ENCODE measurements at places on chromosomes 4 and X.

DNA sequence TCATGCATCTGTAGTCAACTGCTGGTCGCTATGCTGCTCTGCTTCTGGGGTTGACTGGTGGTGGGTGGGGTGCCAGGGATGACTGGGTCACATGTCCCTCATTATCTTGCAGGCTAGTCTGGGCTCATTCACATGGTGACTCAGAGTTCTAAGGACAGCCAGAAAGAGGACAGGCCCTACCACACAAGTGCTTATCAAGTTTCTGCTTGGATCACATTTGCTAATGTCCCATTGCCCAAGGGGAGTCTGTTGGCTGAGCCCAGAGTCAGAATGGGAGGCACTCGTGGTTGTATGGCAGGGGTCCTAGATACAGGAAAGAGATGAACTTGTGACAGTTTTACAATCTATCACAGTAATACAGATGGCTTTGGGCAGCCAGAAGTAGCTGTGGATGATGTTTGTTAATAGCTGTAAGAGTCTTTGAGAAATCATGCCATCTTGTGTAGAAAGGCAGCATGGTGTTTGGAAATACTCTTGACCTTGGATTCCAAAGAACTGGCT lies 221.3 kb downstream of the GPAT3 start:
- peak; percentile 99 for DNase-seq

GRCh38 chr4:136337216-136337615 lies 1195.1 kb downstream of the PCDH18 start:
- no peak for DNase-seq

DNA sequence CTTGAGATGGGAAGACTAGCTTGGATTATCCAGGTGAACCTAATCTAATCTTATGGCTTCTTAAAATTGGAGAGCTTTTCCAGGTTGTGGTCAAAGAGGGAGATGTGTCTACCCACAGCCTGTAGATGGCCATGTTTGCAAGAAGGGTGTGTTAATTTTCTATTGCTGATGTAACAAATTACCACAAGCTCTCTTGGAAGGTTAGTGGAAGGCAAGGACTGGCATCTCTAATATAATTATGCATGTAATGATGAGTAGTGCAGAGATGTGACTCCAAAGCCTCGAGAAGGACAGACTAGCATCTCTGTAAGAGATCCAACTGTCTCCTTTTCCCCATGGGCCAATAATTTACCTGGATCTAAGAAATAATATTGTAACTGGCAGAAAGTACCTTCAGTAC lies 3.2 kb upstream of the ADH1B start:
- no peak for DNase-seq

- DNase-seq = no peak
Observed at GRCh38 chr4:147740176-147740575, 8.3 kb downstream of the ARHGAP10 start.

- no peak for DNase-seq
Observed at GRCh38 chr4:78242071-78242470, 184.9 kb downstream of the FRAS1 start.

DNA sequence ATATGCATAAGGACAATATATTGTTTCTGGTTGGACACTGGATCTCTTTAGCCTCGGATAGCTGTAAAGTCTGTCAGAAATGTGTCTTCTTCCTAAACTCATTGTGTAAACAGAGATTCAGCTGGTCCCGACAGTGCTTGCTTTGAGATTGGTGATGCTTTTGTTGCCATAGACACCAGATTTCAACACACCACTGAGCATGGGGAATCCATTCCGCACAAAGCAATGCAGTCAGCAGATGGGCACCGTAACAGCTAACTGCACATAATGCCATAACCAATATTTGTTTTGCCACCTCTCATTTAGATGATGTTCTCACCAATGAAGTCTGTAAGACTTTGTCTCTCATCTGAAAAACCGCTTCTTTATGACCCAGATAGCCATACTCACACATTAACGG lies 33.3 kb upstream of the FAM47C start:
- DNase-seq = no peak

GRCh38 chr4:54543088-54543795 lies 114.5 kb upstream of the KIT start:
- no peak for DNase-seq

DNA sequence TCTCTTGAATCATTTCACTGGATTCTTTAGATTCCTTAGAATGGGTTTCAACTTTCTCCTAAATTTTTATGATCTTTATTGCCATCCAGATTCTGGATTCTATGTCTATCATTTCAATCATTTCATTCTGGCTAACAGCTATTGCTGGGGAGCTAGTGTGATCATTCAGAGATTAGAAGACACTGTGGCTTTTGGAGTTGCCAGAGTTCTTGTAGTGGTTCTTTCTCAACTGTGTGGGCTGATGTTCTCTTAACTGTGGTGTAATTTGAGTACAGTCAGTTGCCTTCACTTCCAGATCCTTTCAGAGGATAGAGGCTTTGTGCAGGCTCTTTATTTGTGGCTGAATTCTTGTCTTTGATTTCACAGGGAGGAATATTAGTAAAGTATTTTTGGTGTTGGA lies 12.1 kb upstream of the CSN2 start:
- DNase-seq = no peak

DNA sequence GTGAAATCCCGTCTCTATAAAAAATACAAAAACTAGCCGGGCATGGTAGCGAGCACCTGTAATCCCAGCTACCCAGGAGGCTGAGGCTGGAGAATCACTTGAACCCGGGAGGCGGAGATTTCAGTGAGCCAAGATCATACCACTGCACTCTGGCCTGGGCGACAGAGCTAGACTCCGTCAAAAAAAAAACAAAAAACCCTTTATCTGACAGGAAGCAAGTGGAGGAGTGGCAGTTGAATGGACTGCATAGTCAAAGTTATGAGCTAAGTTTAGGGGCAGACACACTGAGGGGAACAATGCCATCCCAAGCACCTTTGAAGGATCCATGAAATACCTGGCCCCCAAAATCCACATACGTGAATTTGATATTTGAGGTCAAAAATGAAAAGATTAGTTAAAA lies 7.5 kb upstream of the HPGDS start:
- DNase-seq = no peak

- no peak for DNase-seq
Observed at GRCh38 chrX:129802863-129803262, 23.1 kb downstream of the SASH3 start.

DNA sequence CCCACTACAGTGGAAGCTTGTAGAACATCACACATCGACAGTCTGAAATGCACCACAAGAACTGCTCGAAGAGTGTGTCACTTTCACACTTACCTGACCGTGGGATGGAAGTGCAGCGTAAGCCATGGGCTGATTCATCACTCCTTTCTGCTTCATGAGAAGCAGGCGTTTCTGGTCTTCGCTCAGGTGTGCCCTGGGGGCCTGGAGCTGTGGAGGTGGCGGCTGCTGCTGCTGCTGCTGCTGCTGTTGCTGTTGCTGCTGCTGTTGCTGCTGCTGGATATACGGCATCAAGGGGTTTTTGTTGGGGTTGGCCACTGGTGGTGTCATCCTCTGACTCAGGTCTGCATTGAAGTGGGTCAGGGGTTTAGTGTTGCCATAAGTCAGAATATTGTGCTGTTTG lies 223.6 kb downstream of the MGST2 start:
- DNase-seq = no peak

- no peak for DNase-seq
Observed at GRCh38 chr4:67635331-67635730, 65.6 kb downstream of the UBA6 start.

- DNase-seq = no peak
Observed at GRCh38 chrX:102558607-102559006, 40.7 kb upstream of the ARMCX5 start.

DNA sequence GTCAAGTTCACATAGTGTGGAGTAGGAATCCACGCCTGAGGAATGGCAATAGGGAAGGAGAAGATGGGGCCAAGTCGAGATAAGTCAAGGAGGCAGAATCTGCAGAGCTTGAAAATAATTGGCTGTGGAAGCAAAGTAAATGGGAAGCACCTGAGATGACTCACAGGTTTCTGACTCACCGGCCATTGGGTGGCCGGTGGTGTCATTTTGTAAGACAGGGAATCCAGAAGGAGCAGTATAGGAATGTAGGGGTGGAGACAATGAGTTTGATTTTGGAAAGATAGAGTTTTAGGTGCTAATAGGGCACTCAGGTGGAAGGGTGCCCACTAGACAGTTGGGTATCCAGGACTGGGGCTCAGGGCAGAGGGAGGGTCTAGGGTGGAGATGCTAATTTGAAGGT lies 201.0 kb upstream of the MAMLD1 start:
- DNase-seq = no peak

DNA sequence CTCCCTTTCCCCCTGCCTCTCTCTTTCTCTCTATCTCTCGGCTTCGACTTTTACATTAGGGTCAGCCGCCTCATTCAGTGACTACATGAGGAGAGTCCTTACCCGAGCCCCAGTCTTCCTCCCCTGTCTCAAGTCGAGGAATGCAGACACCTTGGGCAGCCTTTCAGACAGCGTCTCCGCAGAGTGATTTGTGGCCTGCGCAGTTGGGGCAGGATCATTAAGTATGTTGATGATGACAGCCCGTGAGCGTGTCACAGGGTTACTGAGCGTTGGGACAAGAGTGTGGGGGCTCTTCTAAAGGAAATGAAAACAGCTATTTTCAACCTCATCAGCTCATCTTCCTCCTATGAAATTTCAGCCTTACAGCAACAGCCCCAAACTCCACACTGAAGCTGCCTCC lies 312.1 kb upstream of the GATB start:
- no peak for DNase-seq

GRCh38 chr4:42123071-42123644 lies 29.3 kb downstream of the BEND4 start:
- DNase-seq = no peak

GRCh38 chrX:1511829-1512228 lies 25.2 kb downstream of the P2RY8 start:
- no peak for DNase-seq

GRCh38 chr4:81471588-81472280 lies at the start of gene RASGEF1B:
TSS of gene RASGEF1B (minus strand) at chr4:81471907. CDS start at chr4:81459508, 12,399 bp downstream.
- peak; percentile 93 for DNase-seq

DNA sequence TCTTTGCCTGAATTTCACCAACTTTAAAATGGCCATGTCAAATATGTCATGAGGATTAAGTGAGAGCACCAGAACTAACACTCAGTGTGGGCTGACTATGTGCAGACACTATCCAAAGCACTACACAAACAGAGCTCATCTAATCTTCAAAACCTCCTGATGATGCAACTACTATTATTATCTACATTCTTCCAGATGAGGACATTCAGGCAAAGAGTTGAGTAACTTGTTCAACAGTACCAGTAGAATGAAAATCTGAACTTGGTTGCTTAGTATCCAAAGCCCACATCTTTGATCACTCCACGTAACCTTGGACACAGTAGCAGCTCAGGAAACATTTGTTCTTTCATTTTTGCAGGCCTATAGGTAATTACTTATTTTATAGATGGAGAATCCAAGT lies 90.1 kb downstream of the ATP8A1 start:
- DNase-seq = peak; percentile 21

DNA sequence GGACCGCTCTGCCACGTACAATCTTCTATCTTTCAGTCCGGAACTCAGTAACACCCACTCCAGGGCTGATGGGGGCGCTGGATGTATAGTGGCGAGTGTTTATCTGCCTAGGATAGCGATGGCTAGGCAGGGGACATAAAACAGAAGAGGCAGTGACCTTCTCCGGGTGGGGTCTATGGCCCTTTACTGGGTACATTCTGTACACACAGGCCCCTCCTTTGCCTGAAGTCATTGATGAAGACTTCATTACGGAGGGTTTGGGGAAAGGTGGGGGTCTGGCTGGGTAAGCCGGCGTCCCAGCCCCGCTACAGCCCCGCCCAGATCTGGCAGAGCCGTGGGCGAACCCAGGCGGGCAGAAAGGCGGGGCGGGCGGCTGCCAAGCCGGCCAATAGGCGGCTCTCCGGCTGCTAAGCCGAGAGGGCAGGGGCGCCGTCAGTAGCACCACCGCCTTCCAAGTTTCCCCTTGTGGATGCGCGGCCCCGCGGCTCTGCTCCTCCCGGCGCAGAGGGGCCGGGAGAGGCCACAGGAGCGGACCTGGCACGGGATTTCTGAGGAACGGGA lies at the start of gene CHST7:
Gene CHST7, plus strand, starts transcription at position 435 of the 561 bp plus-strand sequence. CDS start 167 bp downstream, outside the sequence.
- peak; percentile 33 for DNase-seq

- DNase-seq = no peak
Observed at GRCh38 chr4:52235552-52236201, 184.6 kb downstream of the SPATA18 start.

DNA sequence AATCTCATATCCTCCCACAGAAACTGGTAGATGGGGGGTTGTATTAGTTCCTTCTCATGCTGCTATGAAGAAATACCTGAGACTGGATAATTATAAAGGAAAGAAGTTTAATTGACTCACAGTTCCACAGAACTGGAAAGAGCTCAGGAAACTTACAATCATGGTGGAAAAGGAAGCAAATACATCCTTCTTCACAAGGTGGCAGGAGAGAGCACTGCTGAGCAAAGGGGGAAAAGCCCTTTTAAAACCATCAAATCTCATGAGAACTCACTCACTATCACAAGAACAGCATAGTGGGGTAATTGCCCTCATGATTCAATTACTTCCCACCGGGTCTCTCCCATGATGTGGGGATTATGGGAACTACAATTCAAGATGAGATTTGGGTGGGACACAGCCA lies 250.5 kb upstream of the GPRIN3 start:
- DNase-seq = peak; percentile 19

DNA sequence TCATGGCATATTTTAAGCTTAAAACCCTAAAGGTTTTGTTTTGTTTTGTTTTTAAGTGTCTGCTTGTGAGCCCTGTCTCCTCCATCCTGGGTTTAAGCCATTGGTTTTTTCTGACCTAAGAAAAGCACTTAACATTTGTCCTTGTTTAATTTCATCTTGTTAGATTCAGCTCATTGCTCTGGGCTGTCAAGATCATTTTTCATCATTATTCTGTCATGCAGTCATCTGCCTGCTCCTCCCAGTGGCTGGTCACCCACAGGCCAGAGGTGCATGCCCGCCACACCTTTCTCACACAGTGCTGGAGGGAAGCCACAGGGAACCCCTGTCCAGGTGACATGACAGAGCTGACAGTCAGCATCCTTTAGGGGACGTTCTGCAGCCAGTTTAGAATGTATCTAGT lies 11.7 kb upstream of the REELD1 start:
- DNase-seq = no peak

DNA sequence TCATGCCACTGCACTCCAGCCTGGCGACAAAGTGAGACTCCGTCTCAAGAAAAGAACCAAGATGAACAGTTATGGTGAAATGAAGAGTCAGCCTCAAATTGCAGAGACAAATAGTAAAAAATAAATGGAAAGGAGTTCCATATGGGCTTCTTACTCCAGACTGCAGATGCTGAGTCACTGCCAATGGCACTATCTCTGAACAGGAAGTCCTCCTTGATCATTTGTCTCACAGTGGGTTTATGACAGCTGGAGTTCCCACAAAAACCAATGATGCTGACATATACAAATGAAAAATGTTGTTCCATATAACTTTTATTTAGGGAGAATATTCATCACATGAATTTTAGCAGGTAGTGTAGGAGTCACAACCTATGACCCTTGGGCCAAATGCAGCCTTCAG lies 631.6 kb downstream of the PCDH18 start:
- DNase-seq = no peak

- no peak for DNase-seq
Observed at GRCh38 chr4:21195682-21196081, 495.4 kb downstream of the PACRGL start.

- DNase-seq = no peak
Observed at GRCh38 chrX:46551494-46552128, 6.4 kb upstream of the ZNF674 start.

Data from erythroblast (primary cell).